ENCODE measurements at places on chromosomes 2 and 18.
A peak's percentile ranks its signal among the peaks of the same experiment; 100 is the strongest.

DNA sequence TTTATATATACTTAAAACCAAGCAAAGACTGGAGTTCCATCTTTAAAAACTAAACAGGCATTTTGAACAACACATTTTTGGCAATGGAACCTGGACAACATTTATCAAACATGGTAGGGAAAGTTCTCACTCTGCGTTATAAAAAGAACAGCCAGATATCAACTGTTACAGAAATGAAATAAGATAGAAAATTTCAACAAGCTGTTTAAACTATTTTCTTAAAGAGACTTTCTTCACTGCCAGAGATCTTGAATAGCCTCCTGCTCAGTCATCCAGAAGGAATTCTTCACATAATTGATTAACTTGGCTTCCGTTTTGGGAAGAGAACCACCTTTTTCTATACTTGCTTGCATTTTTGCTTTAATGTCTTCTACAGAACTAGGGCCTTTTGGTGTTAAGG is 166.0 kb upstream of the PIK3C3 start:
- no peak for DNase-seq

GRCh38 chr2:69013142-69013839 is at the start of gene ANTXR1:
Gene ANTXR1 (plus strand): TSS chr2:69013179. CDS start chr2:69013500, 321 bp downstream.
- DNase-seq, result peak; percentile 21

GRCh38 chr18:79318142-79318673 is 77.5 kb upstream of the NFATC1 start:
- DNase-seq, result no peak

DNA sequence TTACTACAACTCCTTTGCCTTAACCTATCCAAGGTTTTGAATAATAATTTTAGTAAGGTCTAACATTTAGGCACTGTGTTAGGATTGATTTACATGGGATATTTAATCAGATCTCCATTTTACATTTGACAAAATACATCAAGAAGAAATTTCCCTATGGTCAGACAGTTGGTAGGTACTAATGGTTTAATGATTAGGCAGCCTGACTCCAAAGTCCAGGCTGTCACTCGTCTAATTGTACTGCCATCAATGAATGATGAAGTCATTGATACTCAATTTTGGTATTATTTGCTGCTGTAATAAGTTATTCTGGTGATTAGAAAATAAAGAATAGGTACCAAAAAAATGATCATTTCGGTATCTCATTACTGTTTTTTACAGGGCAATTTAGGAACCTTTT is 14.1 kb downstream of the BBS5 start:
- no peak for DNase-seq

DNA sequence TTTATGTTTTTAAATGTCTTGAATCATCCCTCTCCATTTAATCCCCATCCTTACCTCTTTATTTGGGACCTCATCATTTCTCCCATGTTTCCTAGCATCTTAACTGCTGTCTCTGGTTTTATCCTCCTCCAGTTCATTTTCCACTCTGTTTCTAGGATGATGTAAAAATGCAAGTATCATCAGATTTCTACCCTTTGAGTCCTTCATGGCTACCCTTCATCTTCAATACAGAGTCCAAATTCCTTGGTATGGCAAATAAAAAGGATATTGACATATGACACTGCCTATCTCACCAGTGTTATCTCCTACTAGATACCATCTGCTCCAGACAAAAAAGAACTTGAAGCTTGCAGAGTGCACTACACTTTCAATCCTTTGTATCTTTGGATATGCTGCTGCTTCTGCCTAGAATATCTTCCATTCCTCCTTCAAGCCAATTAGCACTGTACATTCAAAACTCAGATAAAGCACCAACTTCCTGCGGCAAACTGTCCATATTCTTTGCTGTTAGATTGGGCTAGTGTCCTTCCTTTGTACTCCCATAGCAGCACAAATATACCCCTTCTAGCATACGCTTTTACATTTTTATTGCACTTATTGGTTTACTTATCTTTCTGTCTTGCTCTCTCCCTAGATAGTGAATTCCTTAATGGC is 24.6 kb upstream of the TLK1 start:
- DNase-seq, result no peak

All from NCI-H1092 (cell line).